ENCODE measurements at places on chromosomes 16 and 17.

GRCh38 chr16:27779641-27780164 is 229.8 kb downstream of the KATNIP start:
- DNase-seq, result no peak

DNA sequence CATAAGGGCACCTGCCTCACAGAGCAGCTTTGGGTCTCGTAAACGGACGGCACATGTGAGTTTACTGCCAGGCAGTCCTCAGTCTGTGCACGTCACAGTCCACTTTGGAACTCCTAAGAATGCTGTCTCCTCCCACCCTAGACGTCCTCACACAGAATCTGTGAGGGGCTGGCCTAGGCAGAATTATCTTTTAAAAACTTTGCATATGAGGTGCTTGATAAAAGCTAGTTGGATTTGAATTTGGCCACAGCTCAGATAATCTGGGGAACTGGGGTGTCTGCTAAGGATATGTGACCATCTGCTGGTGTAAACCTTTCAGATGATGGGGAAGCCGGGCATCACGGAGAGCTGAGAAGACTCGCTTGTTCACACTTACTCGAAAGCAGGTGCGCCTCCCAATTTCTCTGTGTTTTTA is 64.4 kb downstream of the METRNL start:
- DNase-seq, result no peak

GRCh38 chr16:4594433-4595410 is 20.0 kb downstream of the UBALD1 start:
- DNase-seq, result no peak

DNA sequence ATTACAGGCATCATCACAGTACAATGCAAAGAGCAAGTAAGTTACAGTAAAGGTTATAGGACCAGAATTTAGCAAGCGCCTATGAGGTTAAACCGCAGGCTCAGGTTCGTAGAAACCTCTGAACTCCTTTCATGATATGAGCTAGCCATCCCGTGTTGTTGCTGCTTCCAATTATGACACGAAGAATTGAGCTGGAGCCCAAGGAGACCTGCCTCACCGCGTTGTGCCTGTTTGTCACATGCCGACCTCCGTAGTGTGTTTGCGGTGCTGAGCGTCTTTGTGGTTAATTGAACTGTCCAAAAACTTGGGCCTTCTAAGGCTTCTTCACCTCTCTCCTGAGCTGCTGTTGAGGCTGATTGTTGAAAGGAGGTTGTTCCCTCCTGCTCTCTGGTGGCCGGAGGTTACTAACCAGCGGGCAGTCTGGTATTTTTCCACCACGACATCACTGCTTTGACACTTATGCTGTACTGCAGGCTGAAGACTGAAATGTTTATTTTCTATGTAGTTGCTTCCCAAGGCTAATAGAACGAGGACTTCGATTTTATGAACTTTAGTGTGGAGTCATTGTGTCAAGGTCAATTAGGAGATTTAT is 67.5 kb downstream of the SEC14L1 start:
- no peak for DNase-seq

DNA sequence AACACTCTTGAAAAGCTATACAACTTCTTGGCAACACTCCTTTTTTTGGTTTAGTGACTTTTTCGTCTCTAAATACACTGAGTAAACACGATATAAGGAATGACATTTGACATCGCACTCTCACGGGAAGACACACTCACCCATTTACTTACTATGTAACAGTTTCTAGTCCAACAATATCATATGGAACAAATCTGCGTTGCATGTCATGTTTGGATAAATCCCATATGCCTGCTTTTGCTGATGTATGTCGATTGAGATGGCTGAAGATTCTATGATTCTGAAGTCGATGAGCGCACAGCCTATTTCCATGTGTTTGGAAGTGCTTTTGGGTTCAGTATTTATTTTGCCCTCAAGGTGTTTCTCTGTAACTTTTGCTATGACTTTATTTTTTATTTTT is 18.2 kb downstream of the ITGAE start:
- DNase-seq, result no peak

GRCh38 chr17:51147650-51148049 is 5.7 kb upstream of the NME1 start:
- no peak for DNase-seq

- no peak for DNase-seq
These were observed 18.3 kb upstream of the HAS3 start for GRCh38 chr16:69087161-69087581.

GRCh38 chr17:74872313-74873036 is at the start of gene FDXR:
Gene FDXR (minus strand): TSS chr17:74872994. CDS start chr17:74872944, 50 bp downstream.
- no peak for DNase-seq

- DNase-seq, result no peak
These were observed 22.4 kb downstream of the SOX9 start for GRCh38 chr17:72143245-72143644.

DNA sequence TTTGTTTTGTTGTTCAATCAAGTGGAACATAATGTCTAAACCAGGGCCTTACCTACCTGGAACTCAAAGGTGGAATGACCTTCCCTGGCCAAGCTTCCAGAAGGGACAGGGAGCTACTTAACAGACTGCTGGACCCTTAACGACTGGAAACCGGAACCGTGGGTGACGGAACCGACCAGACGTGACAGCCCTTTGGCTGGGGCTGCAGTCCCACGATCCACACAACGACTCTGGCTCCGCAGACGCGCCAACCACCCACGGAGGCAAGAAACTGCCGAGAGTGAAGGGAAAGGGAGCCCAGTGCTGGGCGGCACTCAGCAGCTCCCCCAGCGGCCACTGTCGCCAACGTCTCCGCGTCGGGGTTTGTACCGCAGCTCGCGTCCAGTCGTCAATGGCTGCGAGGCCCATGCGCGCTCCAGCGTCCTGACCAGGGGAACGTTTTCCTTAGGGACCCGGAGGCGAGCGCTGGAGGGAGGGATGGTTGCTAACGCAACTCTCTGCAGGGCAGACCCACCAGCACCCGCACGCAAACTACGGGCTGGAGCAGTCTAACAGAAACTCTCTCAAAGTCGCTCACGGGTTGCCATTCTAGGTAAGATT is 5.5 kb upstream of the KIF22 start:
- no peak for DNase-seq

DNA sequence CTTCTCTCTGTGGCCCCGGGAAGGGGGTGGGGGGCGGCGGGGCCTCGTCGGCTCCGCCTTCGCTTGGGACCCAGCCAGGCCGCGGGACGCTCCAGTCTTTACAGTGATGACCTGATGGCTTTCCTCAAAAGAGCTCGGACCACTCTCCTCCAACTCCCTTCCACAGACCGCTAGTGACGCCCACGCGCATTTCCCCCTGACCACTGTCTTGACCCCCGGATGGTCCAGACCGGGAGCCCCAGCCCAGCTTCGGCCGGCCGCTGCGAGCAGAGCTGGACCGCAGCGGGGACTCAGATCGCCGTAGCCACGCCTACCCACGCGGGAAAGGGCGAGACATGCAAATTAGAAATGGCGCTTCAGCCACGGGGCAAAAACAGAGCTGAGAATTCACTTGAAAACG is 81.6 kb upstream of the RNU2-1 start:
- DNase-seq, result no peak

GRCh38 chr16:30700491-30700890 is 1.5 kb downstream of the SRCAP start:
- DNase-seq, result no peak

DNA sequence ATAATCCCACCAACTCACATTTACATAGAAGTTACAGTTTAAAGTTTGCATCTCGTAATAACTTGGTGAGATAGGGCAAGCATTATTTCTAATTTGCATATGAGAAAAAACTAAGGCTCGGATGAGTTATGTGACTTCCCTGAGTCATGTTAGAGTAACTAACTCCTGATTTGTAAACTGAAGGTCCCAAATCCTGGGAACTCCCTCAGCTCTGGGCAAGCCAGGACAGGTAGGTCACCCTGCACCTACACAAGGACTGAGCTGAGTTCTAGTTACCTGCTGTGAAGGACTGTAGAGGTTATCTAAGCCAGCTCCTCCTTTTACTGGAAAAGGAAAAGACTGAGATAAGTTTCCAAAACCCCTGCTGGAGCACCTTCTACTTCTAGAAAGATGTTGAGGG is 92.1 kb upstream of the HLF start:
- DNase-seq, result no peak

DNA sequence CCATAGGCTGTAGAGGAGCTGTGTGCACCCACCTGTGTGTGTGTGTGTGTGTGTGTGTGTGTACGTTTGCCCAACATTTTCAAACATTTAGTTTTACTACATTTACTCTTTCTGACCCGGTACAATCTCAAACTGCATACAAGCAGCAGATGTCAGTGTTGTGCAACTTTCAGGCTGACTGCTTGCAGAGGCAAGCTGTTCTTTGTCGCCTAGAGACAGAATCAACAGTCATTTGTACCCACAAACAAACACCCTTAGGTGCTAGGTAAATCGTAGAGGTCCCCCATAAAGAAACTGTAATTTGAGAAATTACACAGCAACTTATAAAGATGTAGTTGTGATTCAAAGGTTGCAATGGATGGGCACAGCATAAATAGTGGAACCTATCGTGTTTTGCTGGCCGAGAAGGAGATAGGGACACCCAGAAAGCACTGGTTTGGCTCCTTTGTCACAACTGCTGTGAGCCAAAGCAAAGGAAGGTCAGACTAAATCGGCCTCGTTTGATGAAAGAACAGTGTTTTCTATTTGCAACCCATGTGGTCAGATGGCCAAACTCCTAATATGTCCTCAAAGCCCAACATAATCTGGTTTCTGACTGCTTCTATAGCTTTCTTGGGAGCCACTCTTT is 478.4 kb downstream of the TOX3 start:
- no peak for DNase-seq

GRCh38 chr16:78786635-78787034 is 687.2 kb downstream of the WWOX start:
- DNase-seq, result no peak

DNA sequence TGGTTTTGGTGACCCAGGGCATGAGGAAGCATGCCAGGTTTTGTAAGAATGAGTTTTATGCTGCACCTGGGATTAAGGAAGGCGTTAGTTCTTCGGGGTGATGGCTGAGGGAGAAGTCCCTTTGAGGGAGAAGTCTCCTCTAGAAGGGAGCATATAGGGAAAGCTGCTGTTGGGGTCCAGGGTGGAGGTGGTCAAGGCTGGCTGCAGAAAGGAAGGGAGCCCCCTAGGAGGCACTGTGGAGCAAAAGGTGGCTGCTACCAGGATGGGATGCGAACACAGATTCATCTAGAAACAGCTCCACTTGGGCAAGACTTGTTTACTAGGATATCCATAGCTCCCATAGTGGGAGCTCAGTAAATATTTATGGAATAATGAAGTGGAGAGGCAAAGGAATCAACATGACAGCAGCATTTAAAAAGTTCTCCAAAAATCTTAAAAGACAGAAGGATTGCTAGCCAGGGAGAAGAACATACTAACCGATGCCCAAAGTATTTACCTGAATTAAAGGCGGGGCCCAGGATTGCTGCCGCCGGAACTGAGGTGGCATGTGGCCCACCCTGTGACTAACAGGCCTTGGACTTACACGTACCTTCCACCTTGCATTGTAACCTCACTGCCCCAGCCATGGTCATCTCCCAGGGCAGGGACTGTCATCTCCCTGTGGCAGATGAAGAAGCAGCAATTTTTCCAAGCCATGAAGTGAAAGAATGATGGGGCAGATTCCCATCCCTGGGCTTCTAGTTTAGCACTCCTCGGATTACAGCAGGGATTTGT is 7.1 kb upstream of the LPCAT2 start:
- DNase-seq, result no peak

DNA sequence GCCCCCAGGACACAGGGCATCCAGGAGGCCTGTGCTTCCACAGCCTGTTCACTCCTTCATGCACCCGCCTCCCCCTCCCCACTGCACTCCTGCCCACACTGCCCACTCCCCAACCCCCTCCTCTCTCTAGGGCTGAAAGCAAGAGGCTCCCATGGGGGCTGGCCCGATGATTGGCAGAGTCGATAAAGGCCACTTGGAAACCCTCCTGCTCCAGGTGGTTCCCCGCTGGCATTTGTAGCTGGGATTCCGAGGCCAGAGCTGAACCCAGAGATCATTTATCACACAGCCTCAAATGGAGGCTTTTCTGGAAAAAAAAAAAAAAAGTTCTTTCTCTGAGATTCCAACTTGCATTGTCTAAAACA is 74.1 kb downstream of the SREBF1 start:
- no peak for DNase-seq

DNA sequence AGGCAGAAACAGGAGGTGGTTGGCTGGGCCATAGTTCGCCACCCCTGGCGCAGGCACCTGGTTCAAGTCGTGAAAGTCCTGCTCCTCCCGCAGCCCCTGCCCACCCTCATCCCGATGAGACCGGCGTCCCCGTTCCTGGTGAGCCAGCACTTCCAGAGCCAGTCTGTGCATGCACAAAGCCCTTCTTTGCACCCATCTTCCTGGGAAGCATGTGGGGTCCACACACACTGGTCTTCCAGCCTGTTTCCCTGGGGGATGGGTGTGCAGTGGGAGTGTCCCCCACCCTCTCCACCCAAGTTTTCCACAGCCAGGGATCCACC is 1.6 kb upstream of the ZG16B start:
- no peak for DNase-seq

DNA sequence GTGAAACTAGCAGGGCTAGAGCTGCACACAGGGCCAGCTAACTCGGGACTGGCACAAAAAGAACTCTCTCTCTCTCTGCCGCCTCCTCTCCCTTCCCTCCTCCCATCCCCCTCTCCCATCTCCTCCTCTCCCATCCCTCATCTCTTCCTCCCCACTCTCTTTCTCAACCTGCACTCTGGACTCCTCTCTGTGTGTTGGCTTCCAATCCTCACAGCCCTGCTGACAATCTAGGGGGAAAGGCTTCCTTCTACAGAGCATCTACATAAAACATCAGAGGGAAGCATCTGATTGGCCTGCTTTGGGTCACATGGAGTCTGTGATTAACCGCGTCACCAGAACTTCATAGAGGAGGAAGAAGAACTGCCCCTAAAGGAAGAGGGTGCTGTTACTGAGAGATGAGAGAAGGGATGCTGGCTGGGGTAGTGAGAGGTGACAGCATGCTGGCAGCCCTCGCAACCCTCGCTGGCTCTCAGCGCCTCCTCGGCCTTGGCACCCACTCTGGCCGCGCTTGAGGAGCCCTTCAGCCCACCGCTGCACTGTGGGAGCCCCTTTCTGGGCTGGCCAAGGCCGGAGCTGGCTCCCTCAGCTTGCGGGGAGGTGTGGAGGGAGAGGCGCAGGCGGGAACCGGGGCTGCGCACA is 12.8 kb upstream of the ZFP90 start:
- no peak for DNase-seq

DNA sequence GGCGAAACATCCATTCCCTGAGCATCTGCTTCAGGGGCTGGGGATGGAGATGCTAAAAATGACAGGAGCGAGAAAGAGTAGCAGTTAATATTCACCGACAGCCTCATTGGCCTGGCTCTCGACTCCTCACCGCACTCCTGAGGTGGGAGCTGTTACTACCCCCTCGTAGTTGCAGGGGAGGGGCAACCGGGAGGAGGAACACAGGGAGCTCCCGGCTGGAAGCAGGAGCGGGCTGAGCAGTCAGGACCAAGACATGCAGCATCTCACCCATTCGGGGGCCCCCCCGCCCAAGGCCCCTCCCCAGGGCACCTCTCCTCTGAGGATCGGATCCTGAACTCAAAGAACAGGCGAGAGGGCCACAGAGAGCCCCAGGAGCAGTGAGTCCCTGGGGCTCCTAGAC is 4.5 kb upstream of the ACSF3 start:
- DNase-seq, result no peak

- no peak for DNase-seq
These were observed 102.2 kb downstream of the RAB11FIP4 start for GRCh38 chr17:31493656-31494155.

Data from NCI-H187 treated with DMSO at 0.1 percent for 48 hours (cell line).